ENCODE measurements at places on chromosomes 3 and 15. TPM values are rescaled to one million over a fixed set of nuclear protein-coding genes. Genes with fewer than 3 reads are reported as not detected.

GRCh38 chr15:91879158-91879557 is 25.6 kb downstream of the SLCO3A1 start:
- DNase-seq, result no peak

Gene ZNF592
- 3.1 TPM for total RNA-seq

Gene GLDN
- total RNA-seq, result 50.7 TPM

Gene ALPK3
- total RNA-seq, result 0.50 TPM

Gene DUOX2
- total RNA-seq, result not detected

Gene ZPLD1
- 0.17 TPM for total RNA-seq

DNA sequence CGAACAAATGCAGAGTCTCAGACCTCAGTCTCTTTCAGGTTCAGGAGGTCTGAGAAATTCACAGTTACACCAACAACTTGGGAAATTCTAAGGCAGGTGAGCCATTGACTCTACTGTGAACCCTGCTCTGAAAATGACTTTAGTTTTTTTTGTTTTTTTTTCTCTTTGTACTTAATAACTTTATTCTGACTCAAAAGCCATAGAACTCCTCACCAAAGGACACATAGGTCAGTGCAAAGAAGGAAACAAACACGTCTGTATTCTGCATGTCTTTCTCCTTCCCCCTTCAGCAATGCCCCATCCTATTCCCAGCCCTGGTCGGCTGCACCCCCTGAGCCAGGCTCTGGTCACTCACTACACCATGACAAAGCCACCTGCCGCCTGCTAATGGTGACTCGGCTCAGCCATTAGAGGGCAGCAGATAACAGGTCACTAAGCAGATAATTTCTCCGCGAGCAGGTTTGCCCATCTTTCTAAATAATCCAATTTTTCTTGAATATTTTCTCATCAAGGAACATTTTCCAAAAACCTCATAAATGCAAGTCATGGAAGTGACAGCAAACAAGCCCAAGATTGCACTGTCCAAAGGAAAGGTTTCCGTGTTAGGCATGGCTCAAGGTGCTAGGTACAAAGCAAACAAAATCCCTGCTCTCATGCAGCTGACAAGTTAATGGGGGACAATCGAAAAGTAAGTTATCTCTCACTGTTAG is 37.7 kb downstream of the TM4SF4 start:
- peak; percentile 71 for DNase-seq

- no peak for DNase-seq
These were observed 551.6 kb downstream of the ZIC1 start for GRCh38 chr3:147960786-147961185.

Gene PLA2G4E
- total RNA-seq, result not detected

DNA sequence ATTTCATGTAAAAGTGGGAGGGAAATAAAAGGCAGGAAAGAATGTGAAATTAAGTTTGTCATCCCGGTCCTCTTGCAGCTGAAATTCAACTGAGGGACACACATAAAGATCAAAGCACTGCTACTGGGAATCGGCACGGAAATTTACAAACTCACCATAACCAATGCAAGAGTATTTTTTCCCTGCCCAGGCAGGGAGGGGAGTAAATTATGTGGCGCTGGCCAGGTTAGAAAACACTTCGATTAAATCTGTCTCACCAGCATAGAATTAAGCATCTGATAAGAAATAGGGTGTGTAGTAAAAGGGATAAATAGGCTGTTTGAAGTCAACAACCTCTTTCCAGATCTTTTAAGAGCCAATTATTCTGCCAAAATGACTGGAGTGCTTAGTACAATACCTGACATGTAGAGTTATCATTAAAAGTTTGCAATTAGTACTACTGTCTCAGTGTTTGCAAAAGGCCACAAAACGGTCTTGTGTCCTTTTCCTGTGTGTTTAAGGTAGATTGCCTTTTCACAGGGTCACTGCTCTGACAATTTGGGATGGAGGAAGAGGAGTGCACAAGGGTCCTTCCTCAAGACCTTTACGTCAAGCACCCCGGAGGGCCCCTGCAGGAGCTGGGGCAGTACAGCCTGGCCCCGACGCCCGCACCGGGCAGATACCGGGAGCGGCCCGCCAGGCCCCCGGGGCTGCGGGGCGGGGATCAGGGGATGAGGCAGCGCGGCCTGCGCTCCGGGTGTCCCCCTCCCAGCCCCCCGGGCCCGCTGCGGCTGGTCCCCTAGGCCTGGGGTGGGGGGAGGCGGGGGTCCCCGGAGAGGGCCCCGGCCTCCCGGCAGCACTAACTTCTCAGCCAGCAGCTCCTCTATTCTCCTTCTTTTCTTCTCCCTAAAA is 651 bp downstream of the UBA3 start:
- DNase-seq, result no peak

DNA sequence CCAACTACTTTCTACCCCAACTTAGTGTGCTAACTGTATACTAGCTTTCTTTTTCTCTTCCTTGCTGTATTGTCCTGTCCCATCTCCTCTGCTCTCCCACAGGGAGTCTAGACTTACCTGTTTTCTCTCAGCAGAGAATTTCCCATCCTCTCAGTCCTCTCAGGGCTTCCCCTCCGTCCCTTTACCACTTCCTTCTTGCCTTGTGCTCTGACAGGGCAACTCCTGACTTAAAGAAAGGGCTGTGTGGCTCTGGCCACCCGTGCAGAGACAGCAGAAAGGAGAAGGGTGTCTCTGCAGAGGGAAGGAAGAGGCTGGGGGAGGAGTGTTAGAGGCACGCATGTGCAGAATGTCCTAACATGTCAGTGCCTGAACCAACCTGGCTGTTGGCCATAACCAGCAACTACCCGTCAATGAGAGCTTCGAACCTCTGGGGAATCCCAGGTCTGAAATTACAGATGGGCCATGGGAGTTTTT is at the start of gene GCSAM:
Gene GCSAM (minus strand): TSS at position 274 of the 474 bp plus-strand sequence. CDS start 128 bp downstream, at position 146.
- no peak for DNase-seq

DNA sequence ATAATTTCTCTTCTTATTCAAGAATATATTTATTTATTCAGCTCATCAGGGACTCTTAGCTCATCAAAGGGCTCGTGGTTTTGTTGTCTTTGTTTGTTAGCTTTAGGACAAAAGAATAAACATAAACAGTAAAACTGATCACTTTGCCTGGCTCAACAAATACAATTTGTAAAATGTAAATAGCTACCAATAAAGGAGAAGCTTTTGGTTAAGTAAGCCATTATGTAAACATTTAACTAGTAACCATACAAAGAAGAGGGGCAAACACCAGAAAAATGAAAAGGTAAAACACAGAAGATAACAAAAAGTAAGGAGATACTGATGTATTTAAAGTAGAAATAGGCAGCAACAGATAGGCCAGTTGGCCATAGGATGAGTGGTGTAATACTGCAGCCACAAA is 761.7 kb downstream of the ROBO1 start:
- DNase-seq, result no peak

Gene TMC3
- not detected for total RNA-seq

GRCh38 chr15:67979281-67979680 is 74.8 kb upstream of the PIAS1 start:
- no peak for DNase-seq

- peak; percentile 43 for DNase-seq
These were observed 47.0 kb downstream of the EXD1 start for GRCh38 chr15:41183581-41183980.

Gene TLR9
- total RNA-seq, result under 0.01 TPM

DNA sequence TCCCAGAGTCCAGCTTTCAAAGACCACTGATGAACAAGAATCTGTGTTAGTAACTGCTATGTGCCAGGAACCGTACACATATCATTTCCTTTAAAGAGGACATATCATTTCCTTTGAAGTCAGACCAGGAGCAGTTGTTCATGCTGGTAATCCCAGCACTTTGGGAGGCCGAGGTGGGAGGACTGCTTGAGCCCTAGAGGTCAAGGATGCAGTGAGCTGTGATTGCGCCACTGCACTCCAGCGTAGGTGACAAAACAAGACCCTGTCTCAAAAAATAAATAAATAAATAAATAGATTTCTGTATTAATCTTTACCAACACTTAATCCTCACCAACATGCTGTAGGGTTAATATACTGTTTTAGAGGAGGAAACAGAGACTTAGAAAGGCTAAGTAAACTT is 23.9 kb upstream of the CDV3 start:
- no peak for DNase-seq

GRCh38 chr3:156918746-156919145 is 92.6 kb downstream of the LEKR1 start:
- DNase-seq, result peak; percentile 13

- peak; percentile 88 for DNase-seq
These were observed 48.5 kb downstream of the PXYLP1 start for GRCh38 chr3:141280086-141280485.

DNA sequence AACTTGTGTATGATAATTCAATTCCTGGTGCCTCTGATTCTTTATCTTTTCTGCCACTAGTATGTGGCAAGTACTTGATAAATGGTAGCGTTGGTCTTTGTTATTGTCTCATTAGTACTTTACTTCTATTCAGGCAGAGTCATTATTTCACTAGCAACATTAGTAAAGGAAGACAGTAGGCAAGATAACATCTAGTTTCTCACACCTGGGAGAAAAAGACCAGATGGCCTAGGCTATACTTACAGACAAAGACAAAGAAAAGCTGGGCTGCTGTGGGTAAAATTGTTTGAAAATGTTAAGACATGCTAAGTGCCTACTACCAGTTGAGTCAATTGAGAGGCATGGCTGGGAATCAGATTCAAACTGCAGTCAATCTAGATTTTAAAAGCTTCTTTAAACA is 198.7 kb upstream of the CMC1 start:
- DNase-seq, result no peak

GRCh38 chr15:57763176-57763964 is 56.9 kb downstream of the POLR2M start:
- no peak for DNase-seq

- DNase-seq, result peak; percentile 68
These were observed 8.8 kb downstream of the RPL39L start for GRCh38 chr3:187130346-187131066.

DNA sequence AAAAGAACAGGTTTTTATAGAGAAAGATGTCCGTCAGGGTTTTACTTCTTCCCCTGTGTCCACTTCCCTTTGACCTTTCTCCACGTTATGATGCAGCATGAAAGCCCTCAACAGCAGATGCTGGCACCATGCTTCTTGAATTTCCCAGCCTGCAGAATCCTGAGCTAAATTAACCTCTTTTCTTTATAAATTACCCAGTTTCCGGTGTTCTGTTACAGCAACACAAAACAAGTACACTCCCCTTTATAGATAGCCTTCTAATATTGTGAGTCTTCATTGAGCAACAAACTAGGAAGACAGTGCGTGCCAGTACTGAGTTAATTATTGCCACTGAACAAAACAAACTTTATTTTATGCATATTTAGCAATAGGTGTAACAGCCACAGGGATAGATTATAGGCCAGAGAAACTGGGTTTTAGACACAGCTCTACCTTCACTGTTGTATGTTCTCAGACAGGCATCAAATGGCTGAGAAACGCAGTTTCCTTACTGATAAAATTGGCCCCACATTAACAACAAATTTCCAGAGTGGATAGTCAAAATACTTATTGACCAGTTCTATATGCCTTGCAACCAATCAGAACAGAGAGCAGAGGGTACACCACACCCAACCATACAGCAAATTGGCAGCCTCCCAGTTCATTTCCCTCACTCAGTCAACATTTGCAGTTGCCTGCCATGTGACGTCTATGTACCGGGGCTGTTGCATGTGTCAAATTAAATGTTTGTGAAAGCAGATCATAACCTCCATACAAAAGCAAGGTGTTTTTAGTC is 14.4 kb upstream of the TBL1XR1 start:
- DNase-seq, result no peak

- no peak for DNase-seq
These were observed 21.8 kb upstream of the IL1RAP start for GRCh38 chr3:190492129-190492528.

DNA sequence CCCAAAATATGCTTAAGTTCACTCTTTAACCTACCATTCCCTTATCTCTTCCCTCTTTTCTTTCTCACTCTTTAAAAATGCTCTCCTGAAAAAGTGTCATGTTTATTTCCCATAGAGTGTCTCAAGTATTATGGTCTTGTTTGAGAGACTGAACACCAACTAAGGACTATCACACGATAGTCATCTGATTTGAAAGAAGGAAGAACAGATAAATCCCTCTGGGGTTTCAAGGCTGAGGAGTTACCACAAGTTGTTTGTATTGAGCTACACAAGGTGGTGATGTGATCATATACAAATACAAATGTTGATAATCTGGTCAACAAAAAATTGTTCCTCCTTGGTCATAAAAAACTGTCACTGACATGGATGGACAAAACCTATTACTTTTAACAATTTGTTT is 13.8 kb downstream of the MEIS2 start:
- no peak for DNase-seq

DNA sequence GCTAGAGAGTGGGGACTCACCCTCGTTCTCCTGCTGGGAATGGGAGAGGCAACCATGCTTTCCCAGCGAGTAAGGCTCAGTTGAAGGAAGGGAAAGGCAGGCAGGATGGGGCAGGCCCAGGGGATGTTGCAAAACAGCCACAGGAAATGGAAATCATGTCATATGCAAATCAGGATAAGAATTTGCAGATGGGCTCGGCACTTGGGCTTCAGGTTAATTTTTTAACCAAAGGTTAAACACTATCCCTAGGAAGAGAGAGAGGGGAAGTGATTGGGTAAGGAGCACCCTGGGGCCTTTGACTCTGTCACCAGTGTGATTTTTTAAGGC is 14.6 kb upstream of the PLA2G4E start:
- peak; percentile 4 for DNase-seq

DNA sequence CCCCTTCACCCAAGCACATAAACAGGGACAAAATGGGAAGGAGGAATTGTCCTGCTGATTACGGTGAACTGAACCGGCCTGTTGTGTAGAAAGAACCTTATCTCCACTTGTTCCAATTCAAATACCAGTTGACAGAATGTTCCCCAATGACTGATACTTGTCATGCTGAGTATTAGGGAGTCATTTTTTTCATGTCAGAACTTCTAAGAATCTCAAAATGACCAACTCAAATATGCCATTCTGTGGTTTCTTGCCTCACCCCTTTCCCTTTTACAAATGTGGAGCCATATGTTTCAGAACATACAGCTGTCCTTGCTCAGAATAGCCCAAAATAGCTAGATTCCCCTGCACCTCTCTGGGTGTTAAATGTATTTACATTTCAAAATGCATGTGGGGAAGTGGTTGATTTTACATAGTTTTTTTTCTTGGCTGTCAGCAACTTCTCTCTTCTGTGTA is 405.9 kb upstream of the TBL1XR1 start:
- DNase-seq, result peak; percentile 58

- DNase-seq, result no peak
These were observed 72.6 kb upstream of the CDIN1 start for GRCh38 chr15:36506733-36507356.

Gene ENTPD3
- under 0.01 TPM for total RNA-seq

Gene PSTPIP1
- 0.77 TPM for total RNA-seq

All from fibroblast of lung (primary cell).